ENCODE measurements at places on chromosomes 11 and 22.

DNA sequence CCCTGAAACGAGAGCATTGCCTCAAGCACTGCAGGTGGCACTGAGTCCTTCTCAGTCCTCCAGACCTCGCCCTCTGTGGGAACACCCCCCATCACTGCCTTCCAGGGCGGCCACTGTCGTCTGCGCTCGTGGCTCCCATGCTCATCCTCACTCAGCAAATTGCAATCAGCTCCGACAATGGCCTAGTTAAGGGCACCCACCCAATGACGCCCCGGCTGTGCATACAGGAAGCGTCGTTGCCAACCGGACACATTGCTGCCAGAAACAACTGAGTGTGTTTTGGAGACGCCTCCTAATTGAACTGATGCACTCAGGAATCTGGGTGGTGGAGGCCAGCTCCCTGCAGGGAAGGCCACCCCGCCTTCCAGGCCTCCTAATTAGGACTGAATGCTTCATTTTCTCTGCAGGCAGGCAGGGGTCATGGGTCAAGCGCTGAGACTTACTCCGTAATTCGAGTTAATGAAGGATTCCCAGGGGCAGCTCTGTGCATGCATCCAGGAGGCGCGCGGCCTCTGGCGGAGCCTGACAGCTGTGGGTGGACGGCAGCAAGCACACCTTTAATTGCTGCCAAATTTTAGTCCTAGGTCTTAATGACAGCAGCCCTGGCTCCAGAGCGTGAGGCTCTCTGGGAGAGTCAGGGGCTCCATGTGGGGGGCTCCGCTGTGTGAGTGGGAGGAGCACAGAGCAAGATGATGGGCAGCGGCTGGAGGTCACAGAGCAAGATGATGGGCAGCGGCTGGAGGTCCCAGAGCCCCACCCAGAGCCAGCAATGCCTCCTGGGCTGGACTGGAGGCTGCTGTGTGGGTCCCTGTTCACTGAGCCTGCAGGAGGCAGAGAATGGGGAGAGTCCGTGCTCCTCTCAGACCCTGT lies 199.0 kb downstream of the BRD1 start:
- no peak overlapping the region for H3K27ac ChIP-seq
- H3K36me3 ChIP-seq = no peaks in the 10 kb centered on the region
- H3K27me3 ChIP-seq = no peaks in the 10 kb centered on the region
- no peak overlapping the region for H3K4me3 ChIP-seq

GRCh38 chr11:8382436-8383053 lies 118.9 kb upstream of the LMO1 start:
- no peaks in the 10 kb centered on the region for H3K4me1 ChIP-seq
- H3K27ac ChIP-seq = no peak overlapping the region
- no peak overlapping the region for H3K4me3 ChIP-seq
- no peak for DNase-seq
- no peaks in the 10 kb centered on the region for H3K36me3 ChIP-seq
- H3K27me3 ChIP-seq = no peaks in the 10 kb centered on the region

- peaks cover 12% of the 10 kb centered on the region for H3K27me3 ChIP-seq
- no peaks in the 10 kb centered on the region for H3K4me1 ChIP-seq
- H3K36me3 ChIP-seq = no peaks in the 10 kb centered on the region
- no peak for DNase-seq
Observed at GRCh38 chr11:81647374-81647773, 1086.3 kb downstream of the FAM181B start.

GRCh38 chr11:10514202-10514601 lies 26.8 kb downstream of the RNF141 start:
- no peak for DNase-seq
- H3K4me3 ChIP-seq = no peak overlapping the region
- H3K27ac ChIP-seq = no peak overlapping the region
- H3K36me3 ChIP-seq = peaks cover 52% of the 10 kb centered on the region
- H3K27me3 ChIP-seq = no peaks in the 10 kb centered on the region

DNA sequence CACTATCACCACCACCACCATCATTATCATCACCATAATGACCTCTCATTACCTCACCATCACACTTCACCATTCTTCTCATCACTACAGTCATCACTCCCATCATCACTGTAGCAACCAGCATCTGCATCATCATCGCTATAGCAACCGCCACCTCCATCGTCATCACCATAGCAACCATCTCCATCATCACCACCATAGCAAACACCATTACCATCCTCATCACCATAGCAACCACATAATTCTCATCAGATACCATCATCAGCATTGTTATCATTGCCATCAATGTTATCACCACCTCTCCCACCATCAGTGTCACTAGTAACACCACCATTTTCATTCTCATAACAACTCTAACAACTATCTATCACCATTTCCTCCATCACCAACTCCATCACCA lies 23.1 kb upstream of the CD82 start:
- H3K36me3 ChIP-seq = no peaks in the 10 kb centered on the region
- H3K4me3 ChIP-seq = no peak overlapping the region
- peaks cover 4% of the 10 kb centered on the region for H3K4me1 ChIP-seq
- H3K27me3 ChIP-seq = peaks cover 10% of the 10 kb centered on the region
- DNase-seq = no peak

- peaks cover 56% of the 10 kb centered on the region for H3K36me3 ChIP-seq
- no peaks in the 10 kb centered on the region for H3K27me3 ChIP-seq
- no peak overlapping the region for H3K27ac ChIP-seq
- H3K4me3 ChIP-seq = peak overlapping the region; percentile 78
Observed at GRCh38 chr22:37285937-37286336, 3.6 kb downstream of the CYTH4 start.

DNA sequence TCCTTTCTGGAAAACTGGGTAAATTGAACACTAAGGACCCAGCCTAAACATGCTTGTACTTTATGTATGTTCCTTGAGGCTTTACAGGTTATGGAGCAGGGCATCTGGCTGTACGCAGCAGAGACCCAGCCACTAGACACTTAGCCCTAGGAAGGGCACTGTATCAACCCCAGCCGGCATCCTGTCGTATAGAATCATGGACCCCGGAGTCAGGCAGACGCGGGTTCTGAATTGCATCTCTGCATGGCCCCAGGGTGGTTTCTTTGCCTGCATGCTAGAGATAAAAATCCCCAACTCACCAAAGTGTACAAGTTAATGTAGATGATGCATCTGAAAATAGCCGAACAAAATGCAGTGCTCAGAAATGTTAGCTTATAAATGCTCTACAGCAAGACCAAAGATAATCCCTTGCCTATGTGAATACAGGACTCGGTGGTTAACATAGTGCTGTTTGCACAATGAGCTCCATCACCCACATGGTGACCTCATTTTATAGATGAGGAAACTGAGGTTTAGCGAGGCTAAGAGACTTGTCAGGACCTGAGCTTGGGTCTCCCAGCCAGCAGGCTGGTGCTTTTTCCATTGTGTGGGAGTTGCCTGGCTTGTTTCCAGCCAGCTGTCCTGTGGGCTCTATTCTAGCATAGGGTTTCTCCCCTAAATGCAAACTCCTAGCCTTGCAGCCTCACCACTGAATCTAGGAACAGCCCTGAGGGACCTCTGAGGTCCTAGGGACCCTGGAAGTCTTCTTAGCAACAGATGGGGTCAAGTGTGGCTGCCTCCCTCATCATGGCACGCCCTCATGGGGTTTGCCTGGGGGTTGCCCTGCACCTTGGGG lies 7.3 kb downstream of the CD6 start:
- H3K36me3 ChIP-seq = no peaks in the 10 kb centered on the region
- H3K4me3 ChIP-seq = no peak overlapping the region
- H3K27ac ChIP-seq = peak overlapping the region; percentile 80
- H3K27me3 ChIP-seq = no peaks in the 10 kb centered on the region
- DNase-seq = no peak

- H3K4me1 ChIP-seq = peaks cover 99% of the 10 kb centered on the region
- H3K4me3 ChIP-seq = no peak overlapping the region
Observed at GRCh38 chr11:68469122-68469521, 8.6 kb downstream of the PPP6R3 start.

DNA sequence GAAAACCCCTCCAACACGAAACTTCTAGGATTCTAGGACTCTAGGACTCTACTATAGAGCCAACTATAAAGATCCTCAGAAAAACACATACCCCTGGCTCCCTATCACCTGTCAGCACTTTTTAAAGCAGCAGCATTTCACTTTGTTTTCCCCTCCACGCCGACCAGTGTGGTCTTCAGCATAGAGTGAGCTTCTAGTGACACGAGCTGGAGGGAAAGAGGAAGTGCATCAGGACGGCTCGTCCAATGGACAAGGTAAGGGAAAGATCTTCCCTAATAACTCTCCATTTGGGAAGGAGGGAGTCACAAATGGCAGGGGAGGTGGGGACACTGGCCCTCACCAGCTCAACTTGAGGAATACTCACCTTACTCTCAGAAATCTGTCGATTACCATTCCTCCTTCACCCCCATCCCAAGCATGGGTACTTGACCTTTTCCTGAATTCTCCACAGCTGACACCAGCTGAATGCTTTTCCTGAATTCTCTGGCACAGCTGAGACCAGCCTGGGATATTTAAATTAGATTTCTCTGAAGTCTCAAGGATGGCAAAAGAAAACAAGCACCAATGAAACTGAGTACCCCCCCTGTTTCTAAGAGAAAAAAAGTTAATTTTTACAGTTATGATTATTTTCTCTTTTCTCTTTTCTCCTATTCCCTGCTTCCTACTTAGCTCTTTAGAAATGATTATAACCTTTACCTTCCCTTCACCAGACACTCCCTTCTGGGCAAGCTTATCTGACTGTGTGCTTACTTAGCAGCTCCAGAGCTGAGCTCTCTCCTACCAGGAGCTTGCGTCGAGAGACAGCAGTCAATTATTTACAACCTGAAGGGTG lies 33.3 kb upstream of the NNMT start:
- H3K4me1 ChIP-seq = peaks cover 38% of the 10 kb centered on the region
- DNase-seq = no peak
- H3K4me3 ChIP-seq = no peak overlapping the region
- H3K27me3 ChIP-seq = no peaks in the 10 kb centered on the region

DNA sequence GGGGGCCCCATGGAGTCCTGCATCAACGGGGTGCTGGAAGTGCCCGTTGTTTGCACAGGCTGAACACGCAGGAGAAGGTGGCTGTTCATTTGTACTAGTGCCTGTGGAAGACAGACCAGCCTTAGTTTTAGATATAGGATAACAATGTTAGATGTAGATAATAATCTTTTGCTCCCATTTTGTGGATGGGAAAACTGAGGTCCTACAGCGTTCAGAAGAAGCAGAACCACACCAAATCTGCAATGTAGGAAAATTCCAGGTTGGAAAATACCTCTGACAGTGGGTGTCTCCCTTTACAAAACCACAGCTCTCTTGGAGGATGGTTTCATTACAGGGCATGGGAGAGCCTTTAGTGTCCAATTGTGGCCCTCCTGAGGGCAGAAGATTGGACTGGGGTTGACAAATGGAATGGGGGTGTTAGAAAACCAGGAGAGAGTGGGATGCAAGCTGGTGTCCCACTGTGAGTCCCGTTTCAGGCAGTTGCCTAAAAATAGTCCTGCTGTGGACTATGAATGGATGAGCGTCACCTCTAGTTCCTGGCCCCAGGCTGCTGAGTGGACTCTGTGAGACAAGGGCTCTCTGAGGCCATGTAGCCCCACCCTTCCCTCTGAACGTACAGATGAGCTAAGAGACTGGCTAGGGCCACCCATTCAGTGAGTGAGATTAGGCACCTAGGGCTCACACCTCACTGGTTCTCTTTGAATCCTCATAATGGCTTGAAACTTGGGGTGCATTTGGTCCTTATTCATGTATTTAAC lies 508.8 kb downstream of the MN1 start:
- H3K27ac ChIP-seq = no peak overlapping the region
- H3K4me3 ChIP-seq = no peak overlapping the region
- DNase-seq = no peak
- no peaks in the 10 kb centered on the region for H3K36me3 ChIP-seq

- peaks cover 52% of the 10 kb centered on the region for H3K4me1 ChIP-seq
- DNase-seq = no peak
- no peaks in the 10 kb centered on the region for H3K36me3 ChIP-seq
- no peak overlapping the region for H3K27ac ChIP-seq
- H3K27me3 ChIP-seq = no peaks in the 10 kb centered on the region
Observed at GRCh38 chr22:37681001-37681424, 5.1 kb upstream of the NOL12 start.

DNA sequence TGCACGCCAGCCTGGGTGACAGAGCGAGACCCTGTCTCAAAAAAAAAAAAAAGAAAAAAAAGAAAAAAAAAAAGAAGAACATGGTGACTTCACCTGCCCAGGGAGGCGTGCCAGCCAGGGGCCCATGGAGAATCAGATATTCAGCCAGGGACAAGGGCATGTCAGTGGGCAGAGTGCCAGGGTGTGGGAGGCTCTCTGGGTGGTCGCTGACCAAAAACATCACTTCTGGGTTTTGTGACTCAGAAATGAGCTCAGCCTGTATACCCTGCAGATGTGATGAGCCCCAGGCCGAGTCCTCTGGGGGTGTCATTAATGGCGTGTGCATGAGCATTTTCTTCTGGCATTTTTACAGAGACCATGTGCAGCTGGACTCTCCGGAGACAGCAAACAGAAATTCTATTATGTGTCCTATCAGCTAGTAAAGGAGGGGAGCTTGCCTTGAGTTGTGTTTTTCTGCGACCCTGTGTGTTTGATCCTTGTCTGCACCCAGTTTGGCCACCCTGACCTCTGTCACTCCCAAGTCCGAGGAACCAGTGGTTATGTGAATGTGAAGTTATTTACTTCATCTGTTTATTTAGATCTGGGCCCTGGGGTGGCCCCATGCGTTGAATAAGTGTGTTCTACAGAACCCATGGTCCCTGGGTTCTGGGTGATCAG lies 53.6 kb downstream of the BCR start:
- H3K4me1 ChIP-seq = peaks cover 47% of the 10 kb centered on the region
- H3K27me3 ChIP-seq = no peaks in the 10 kb centered on the region
- DNase-seq = no peak

GRCh38 chr11:71144736-71145135 lies 107.6 kb downstream of the SHANK2 start:
- no peak for DNase-seq
- no peak overlapping the region for H3K4me3 ChIP-seq
- H3K27ac ChIP-seq = no peak overlapping the region
- no peaks in the 10 kb centered on the region for H3K27me3 ChIP-seq
- H3K4me1 ChIP-seq = no peaks in the 10 kb centered on the region
- no peaks in the 10 kb centered on the region for H3K36me3 ChIP-seq

GRCh38 chr11:28730336-28730735 lies 622.1 kb downstream of the METTL15 start:
- H3K36me3 ChIP-seq = no peaks in the 10 kb centered on the region
- no peak for DNase-seq
- H3K27ac ChIP-seq = no peak overlapping the region
- no peaks in the 10 kb centered on the region for H3K4me1 ChIP-seq
- no peaks in the 10 kb centered on the region for H3K27me3 ChIP-seq

GRCh38 chr11:66332371-66333219 lies 3.6 kb downstream of the RIN1 start:
- H3K27me3 ChIP-seq = no peaks in the 10 kb centered on the region
- peaks cover 33% of the 10 kb centered on the region for H3K4me1 ChIP-seq
- no peak overlapping the region for H3K27ac ChIP-seq
- no peak overlapping the region for H3K4me3 ChIP-seq
- DNase-seq = peak; percentile 53

GRCh38 chr11:74866557-74866956 lies 82.3 kb downstream of the XRRA1 start:
- H3K4me3 ChIP-seq = no peak overlapping the region
- H3K36me3 ChIP-seq = peaks cover 93% of the 10 kb centered on the region
- DNase-seq = no peak
- H3K27me3 ChIP-seq = no peaks in the 10 kb centered on the region
- H3K27ac ChIP-seq = no peak overlapping the region
- H3K4me1 ChIP-seq = no peaks in the 10 kb centered on the region
